ENCODE measurements at places on chromosomes 1 and 21.

GRCh38 chr1:206430031-206430983 lies 40.0 kb upstream of the IKBKE start:
- no peak for DNase-seq

GRCh38 chr1:43184995-43185394 lies 12.9 kb downstream of the CFAP57 start:
- no peak for DNase-seq

DNA sequence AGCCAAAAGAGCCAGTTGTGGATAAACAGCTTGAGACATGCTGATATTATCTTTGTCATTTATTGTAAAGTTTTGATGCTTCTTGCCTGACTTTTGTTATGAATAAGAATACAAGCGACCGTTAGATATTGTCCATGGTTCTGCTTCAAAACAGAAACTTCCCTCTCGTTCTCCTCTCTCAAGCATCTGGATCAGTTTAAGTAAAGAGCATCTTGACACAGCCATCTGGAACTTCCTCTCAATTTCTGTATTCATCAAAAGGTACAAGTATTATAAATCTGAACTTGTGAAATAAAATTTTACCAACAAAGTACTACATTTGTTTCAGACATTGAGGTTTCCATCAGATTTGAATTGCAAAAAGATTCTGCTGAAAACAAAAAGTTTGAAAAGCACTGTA lies 36.4 kb upstream of the CLDN14 start:
- DNase-seq = no peak

GRCh38 chr1:13730291-13730690 lies 30.3 kb downstream of the PRDM2 start:
- no peak for DNase-seq

DNA sequence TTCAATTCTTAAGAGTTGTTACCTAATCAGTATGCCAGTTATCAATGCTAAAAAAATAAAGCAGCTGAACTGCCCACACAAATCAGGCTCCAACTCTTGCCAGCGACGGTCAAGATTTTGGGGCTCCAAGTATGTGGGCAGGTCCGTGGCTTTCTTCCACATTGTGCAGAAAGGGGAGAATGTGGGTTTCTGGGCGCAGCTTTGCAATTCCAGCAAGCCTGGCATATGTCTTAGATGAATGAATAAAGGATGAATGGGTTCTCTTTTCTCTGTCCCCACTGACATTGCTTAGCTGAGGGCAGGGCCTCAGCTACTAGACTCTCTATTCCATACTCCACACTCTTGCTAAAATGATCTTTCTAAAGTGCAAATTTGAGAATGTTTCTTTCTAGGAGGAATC lies 42.4 kb downstream of the NENF start:
- DNase-seq = no peak

DNA sequence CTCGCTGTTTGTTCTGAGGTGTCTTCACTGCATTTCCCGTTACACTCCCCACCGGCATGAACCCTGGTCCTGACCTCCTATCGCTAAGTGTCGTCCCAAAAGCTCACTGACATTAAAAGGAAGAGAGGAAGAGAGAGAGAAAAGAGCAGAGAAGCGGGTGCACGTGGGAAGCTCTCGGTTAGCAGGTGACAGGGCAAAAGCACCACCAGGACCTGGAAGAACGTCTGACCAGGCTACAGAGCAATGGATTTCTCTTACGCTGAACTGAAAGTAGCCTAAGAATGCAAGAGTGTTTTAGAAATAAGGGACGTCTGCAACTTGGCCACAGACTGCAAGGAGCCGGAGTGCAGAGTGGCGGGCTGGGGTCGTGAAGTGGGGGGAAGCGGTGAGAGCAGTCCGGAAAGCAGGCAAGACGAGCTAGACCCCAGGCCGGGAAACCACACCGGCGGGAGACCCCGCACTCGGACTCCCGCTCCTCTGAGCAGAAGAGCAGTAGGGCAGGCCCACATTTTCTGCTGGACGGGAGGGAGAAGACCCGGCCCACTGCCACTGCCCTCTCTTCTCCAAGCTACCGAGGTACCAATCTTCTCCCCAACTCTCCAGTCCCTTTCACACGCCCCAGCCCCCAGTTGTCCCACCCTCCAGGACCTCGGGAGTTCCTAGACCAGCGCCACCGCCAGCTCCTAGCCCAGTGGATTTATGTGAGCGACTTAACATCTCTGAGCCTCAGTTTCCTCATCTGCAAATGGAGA lies 8.3 kb upstream of the MPZL1 start:
- peak; percentile 53 for DNase-seq

DNA sequence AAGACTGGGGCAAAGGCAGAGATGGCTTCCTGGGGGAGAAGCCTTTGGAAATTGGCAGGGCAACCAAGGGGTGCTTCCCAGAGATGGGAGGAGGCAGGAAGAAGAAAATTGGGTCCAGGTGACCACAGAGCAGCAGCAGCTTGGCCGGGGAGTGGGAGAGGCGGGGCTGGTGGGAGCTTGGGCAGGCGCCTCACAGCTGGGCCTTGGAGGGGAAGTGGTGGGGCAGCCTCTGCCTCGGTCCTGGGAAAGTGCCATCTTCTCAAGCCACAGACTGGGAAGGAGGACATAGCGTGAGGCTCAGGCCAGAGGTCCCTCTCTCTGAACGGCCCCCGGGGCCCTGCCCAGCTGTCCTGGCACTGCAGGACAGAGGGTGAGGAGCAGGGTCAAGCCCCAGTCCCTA lies 24.0 kb upstream of the WASF2 start:
- no peak for DNase-seq

- peak; percentile 86 for DNase-seq
Observed at GRCh38 chr1:35264035-35264434, 4.5 kb upstream of the ZMYM4 start.

- no peak for DNase-seq
Observed at GRCh38 chr1:40041466-40041838, 923 bp downstream of the CAP1 start.

GRCh38 chr1:229196404-229197264 lies 74.3 kb upstream of the RAB4A start:
- DNase-seq = no peak

DNA sequence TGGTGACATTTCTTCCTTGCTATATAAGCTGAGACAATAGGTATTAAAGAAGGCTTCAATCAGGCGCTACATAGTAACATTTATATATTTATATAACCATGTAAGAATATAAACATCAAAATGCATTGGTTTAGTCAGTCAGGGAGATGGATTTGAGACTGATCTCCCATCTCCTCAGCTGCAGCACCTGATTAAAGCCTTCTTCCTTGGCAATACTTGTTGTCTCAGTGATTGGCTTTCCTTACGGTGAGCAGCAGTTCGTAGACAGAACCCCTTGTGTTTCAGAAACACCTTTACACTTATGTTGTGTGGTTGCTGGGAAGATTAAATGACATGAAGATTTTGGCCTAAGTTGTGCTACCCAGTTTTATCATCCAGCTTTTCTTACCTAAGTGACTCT lies 323.3 kb upstream of the DUSP10 start:
- DNase-seq = no peak

GRCh38 chr1:21447311-21447710 lies 7.4 kb downstream of the NBPF3 start:
- no peak for DNase-seq

- DNase-seq = no peak
Observed at GRCh38 chr1:234507626-234508387, 28.8 kb upstream of the TARBP1 start.

DNA sequence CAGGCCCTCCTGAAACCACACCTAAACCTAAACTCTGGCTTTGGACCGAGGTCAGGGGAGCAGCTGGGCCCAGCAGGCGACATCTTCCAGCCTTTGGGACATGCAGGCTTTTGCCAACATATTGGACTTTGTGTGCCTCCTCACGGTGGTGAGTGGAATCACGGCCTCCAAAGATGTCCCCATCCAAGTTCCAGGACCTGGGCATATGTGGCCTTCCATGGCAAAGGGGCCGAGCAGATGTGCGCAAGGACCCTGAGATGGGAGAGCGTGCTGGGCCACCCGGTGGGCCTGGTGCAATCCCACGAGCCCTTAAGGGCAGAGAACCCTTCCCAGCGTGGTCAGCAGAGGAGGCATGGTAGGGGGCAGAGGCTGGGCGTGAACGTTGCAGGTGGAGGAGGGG lies 160.8 kb upstream of the C1orf174 start:
- no peak for DNase-seq

DNA sequence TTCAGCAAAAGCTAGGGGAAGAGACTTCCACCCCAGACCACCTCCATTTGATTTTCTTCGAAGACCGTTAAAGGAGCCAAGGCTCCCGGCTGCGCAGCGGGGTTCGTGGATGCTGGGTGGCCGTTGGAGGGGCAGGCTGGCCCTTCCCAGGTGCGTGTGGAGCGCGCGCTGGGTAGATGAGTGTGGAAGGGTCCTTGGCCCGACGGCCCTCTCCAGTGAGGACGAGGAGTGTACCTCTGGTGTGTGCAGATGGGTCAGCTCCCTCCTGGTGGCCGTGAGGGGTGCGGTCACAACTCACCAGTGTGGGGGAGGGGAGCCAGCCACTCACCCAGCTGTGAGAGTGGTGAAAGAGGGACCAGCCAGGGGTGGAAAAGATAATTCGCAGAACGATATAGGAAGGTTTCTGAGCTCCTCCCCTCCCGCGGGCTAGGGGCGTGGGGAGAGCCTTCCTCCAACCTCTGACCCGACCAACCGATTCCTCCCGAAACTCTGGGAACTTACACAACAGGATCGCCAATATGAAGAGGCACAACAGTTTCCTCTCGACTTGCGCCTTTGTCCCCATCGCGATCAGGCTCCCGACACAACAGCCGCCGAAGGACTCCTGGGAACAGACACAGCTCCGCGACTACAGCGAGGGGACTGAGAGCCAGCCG lies at the start of gene F11R:
Gene F11R, minus strand, starts transcription at position 644 of the 656 bp plus-strand sequence. Its CDS starts 79 bp downstream, at position 565.
- DNase-seq = peak; percentile 83

- no peak for DNase-seq
Observed at GRCh38 chr1:147618077-147618569, 52.2 kb downstream of the ACP6 start.

GRCh38 chr21:30779249-30779648 lies 24.0 kb upstream of the KRTAP21-1 start:
- DNase-seq = no peak

DNA sequence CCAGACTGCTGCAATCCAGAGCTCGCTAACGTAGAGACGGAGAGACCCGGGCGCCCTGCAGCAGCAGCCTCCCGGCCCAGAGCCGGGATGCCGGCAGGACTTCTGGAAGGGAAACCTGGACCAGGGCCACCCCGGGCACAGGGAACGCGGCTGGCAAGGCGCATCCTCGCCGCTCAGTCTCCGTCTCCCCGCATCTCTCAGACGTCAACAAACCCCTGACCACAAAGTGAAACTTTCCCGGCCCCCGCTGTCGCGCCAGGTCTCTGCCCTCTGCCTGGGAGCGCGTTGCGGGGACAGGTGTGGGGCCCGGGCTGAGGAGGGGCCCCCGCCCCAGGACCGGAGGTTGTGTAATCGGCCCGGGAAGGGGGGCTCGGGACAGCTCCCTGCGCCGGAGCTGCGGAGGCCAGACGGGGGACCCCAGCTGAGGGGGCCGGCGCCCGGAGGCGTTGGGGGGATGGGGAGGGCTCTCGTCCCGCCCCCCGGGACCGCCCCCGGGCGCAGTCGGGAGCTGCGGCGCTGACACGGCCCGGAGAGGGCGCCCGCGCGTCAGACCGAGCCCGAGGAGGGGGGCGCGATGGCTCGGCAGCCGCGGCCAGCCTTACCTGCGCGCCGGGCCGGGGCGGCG lies 116.6 kb upstream of the HIVEP3 start:
- peak; percentile 79 for DNase-seq

- no peak for DNase-seq
Observed at GRCh38 chr1:93746021-93746812, 64.6 kb upstream of the BCAR3 start.

GRCh38 chr21:39599191-39599970 lies 13.4 kb upstream of the B3GALT5 start:
- no peak for DNase-seq

DNA sequence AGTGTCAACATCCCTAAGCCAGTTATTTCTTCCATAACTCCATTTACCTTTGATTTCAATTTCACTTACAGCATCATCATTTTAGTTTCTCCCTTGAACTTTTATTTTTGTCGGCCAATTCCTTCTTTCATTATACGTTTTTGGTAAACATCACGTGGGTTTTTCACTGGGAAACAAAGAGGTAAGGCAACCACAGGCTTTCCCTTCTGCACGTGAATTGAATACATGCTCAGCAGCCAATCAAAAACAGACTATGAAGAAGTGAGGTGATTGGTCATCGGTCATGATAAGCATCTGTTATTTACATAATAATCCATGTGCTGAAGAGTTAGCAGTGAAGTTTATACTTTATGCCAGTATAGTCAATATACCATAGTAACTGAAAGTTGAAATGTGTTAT lies 98.7 kb downstream of the NCAM2 start:
- DNase-seq = no peak

DNA sequence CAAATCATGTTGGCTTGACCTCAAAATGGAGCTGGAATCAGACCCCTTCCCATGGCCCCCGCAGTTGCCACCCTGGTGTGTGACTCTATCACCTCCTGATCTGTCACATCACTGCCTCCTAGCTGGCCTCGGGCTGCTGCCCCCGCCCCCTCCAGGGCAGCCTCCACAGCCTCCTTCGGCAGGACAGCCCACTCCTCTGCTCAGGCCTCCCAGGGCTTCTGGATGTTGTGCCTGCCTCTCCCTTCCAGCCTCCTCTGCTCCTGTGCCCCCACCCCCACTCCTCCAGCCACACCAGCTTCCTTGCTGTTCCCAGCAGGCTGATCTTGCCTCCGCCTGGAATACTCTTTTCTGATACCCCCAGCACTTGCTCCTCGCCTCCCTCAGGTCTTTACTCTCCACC lies 134.4 kb upstream of the EDN2 start:
- no peak for DNase-seq

DNA sequence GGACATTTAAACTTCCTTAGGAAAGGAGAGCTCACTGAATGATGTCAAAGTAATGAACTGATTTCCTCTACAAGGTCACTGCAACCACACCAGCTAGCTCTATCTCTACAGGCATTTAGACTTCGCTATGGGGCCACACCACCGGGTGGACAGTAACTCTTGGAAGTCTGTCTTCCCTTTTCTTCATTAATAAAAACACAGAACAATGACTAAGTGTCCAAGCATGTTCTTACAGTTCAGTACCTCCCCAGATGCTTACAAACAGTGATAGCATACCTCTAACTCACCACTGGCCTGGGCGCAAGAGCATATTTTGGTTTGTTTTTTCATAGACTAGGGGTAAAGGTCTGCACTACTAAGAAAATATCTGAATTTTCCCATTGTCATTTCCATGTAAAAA lies 54.6 kb downstream of the SIM2 start:
- DNase-seq = no peak

DNA sequence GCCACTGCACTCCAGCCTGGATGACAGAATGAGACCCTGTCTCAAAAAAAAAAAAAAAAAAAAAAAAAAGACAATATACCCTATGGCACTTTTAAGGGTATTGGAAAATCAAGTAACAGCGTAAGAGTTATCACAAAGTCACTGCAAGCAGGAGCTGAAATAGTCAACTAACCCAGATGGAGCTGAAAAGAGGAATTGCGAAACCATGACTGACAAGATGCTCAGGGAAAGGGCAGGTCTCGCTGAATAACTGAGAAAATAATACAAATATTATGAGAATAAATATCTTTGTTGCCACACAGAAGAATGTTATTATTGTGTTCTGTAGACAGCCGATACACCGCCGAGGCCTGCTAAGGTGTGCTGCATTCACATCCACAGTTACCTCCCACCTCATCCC lies 17.8 kb downstream of the HLCS start:
- no peak for DNase-seq

- no peak for DNase-seq
Observed at GRCh38 chr1:29258976-29259801, 22.9 kb downstream of the PTPRU start.

GRCh38 chr1:62900566-62900965 lies 116.6 kb downstream of the ATG4C start:
- no peak for DNase-seq

- DNase-seq = peak; percentile 61
Observed at GRCh38 chr1:100543640-100544039, 5.7 kb downstream of the GPR88 start.
